ENCODE measurements at places on chromosomes 5 and 9.

- DNase-seq: no peak
These were observed 1151.6 kb upstream of the CDH6 start for GRCh38 chr5:30041831-30042385.

DNA sequence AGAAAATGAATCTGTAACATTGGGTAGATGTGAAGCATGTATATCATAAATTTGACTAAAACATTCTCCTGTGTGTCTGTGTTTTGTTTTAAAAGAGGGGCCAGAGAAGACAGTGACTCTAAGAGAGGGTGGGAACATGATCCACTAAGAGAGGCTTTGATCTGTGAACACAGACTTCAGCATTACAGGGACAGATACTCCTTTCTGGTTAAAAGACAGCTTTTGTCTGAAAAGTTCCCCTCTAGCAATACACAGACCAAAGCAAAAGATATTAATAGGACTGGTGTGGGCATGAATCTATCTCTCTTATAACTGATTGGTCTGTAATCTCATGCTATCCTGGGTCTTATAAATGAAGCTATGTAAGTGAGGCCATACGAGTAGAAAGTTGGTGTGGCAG, 150.9 kb downstream of the NUDT12 start:
- DNase-seq: no peak

GRCh38 chr9:91379426-91379825, 17.7 kb upstream of the AUH start:
- DNase-seq: no peak

GRCh38 chr5:138831703-138832102, 43.4 kb downstream of the LRRTM2 start:
- no peak for DNase-seq

- no peak for DNase-seq
These were observed 528.8 kb downstream of the IRX1 start for GRCh38 chr5:4124221-4124970.

GRCh38 chr9:100819980-100820379, 208.5 kb upstream of the PLPPR1 start:
- no peak for DNase-seq

GRCh38 chr9:87876708-87877107, 6.0 kb upstream of the SPATA31E1 start:
- no peak for DNase-seq

- DNase-seq: no peak
These were observed 265.0 kb upstream of the IRX4 start for GRCh38 chr5:2147504-2148311.

DNA sequence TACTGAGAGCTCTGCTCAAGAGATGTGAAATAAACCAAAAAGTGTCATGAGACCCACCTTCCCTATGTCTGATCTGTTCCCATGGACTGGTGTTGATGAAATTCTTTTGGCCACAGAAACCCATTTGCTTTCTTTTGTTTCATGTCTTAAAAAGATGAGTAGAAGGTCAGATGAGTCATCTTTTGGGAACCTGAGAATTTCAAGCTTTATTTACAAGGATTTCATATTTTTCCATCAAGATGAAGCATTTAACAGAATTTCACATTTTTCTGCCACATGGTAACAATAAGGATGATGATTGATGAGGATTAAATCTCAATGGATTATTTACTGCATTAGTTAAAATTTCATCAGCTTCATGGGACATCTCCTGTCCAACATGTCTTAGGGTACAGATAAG, 337.8 kb downstream of the DEPDC1B start:
- DNase-seq: no peak

GRCh38 chr9:134152022-134152448, 12.3 kb downstream of the RNU6ATAC start:
- no peak for DNase-seq

- DNase-seq: no peak
These were observed 27.5 kb downstream of the DYNC2I2 start for GRCh38 chr9:128629136-128629535.

DNA sequence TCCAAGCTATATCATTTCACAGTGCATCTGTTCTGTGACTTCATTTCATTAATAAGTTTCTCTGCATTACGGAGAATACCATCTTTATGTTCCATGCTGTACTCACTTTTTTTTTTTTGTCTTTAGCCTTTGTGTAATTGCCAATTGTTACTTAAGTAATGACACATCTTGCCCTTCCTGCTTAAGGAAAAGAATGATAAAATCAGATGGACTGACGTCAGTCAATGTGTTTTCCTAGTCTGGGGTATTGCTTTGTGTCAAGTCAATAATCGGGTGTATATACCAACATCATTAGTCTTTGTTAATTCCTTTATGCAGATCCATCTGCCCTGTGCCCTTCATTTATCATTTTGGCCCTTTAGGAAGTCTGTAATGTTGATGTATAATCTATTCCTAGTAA, 133.5 kb downstream of the CD180 start:
- no peak for DNase-seq

- no peak for DNase-seq
These were observed 17.2 kb downstream of the KDM3B start for GRCh38 chr5:138369706-138370105.

GRCh38 chr5:80711938-80712337, 57.2 kb upstream of the DHFR start:
- no peak for DNase-seq

- peak; percentile 20 for DNase-seq
These were observed at the start of gene TRPM6 for GRCh38 chr9:74887041-74887980. Gene TRPM6 (minus strand): TSS chr9:74887921. CDS start chr9:74887856, 65 bp downstream.
